ENCODE measurements at places on chromosomes 3 and 15.

- no peak for DNase-seq
These were observed 24.3 kb downstream of the VIPR1 start for GRCh38 chr3:42526616-42527367.

- DNase-seq: no peak
These were observed 16.9 kb downstream of the CCR4 start for GRCh38 chr3:32968166-32968919.

GRCh38 chr3:169020371-169020770 is 643.1 kb downstream of the MECOM start:
- DNase-seq: no peak

DNA sequence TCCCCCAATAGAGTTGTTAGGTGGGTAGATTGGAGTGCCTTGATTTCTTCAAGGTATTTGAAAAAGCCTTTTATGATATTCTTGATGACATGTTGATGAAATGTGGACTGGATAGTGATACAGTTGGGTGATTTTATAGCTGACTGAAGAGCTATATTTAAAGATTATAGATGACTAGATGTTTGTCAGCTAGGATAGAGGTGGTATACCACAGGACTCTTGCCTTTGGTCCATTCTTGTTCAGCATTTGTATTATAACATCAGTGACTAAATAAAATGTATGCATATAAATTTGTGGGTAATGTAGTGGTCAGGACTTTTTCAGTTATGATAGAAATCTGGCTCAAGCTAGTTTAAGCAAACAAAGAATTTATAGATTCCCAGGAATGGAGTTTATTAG is 143.9 kb downstream of the ZNF609 start:
- no peak for DNase-seq

DNA sequence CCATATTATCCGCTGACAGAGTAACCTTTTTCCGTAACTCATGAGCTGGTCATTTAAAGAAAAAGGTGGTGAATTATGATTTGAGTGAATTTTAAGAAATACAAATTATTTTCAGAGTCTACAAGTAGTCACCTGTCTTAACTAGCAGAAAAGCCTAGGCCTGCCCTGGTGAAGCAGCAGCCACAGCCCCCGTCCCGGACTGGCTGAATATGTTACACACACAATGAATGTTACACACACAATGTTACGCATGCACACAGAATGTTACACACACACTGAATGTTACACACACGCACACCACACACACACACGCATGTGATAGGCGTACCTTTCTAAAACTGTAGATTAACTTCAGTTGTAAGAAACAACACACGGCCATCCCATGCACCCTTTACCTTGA is 77.8 kb downstream of the VGLL4 start:
- no peak for DNase-seq

DNA sequence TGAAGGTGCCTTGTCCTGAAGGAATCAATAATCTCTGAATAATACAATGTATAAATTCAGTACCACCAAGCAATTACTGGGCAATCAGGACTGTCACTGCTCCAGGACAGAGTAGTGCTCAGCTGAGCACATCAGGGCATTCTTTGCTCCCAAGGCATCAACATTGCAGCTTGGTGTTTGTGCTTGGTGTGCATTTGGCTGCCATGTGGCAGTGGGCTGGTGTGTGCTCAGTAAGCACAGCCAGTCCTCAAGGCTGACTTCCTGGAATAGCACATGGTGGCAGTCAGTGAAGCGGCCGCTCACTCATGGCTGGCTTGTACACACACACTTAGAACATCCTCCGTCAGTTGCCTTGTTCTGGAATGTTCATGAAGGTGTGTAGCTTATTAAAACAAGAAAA is 217.0 kb downstream of the EPHB1 start:
- DNase-seq: no peak

- no peak for DNase-seq
These were observed 63.9 kb downstream of the PGPEP1L start for GRCh38 chr15:98943601-98944151.

GRCh38 chr3:138939561-138940241 is 7.2 kb downstream of the FOXL2 start:
- DNase-seq: no peak

DNA sequence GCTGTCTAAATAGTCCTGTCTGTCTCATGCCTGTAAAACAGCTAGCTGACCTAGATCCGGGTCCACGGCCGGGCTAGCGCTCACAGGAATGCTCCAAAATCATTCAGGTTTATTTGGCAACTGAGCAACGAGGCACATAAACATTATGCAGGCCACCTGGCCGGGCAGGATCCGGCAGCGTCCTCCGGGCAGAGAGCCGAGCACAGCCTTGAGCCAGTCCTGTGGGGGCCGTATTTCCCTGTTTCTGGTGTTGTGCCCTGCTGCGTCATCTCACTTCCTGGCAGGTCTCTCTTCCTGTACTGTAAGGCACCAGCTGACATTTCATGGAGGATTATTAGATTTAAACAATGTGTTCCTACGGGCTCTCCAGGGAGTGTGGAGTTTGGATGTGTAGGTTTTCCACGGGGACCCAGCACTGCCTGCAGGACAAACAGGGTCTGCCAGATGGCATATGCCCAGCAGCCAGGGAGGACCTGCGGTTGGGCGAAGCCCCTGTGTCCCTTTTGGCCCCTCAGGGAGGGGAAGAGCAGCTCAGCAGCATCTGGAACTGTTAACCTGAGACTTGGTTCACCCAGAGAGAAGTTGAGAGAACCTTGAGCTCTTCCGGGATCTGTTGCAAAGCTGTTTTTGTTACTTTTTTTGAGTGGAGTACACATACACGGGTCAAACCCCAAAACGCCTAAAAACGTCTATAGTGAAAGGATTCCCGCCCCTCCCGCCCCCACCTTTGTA is 16.6 kb upstream of the LRRK1 start:
- DNase-seq: no peak

DNA sequence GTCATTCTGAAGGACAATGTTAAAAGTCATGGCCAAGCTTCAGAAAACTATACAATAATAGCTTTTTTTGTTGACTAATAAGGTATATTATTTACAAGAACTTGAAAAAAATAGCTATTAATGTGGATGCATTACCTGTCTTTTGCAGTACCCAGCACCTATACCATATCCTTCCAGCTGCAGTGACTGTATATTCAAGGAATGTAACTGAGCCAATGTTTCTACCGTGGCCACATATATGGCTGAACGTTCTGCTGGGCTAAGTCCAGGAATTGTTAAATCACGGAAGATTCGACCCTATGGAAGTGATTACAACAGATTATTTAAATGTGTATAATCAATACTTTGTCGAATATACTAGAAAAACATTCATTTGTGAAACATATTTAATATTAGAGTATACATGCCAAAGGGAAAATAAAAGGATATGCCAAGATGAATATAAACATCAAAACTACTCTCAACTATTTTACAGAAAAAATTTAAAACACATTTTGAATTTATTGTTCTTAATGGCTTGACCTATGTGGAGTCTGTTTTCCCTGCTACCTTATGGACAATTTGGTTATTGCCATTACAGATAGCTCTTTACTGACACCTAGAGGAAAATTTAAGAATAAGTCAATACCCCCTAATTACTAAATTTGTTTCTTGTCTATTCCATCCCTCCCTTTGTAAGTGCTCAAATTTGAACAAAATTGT is 17.6 kb downstream of the ACAD11 start:
- no peak for DNase-seq

DNA sequence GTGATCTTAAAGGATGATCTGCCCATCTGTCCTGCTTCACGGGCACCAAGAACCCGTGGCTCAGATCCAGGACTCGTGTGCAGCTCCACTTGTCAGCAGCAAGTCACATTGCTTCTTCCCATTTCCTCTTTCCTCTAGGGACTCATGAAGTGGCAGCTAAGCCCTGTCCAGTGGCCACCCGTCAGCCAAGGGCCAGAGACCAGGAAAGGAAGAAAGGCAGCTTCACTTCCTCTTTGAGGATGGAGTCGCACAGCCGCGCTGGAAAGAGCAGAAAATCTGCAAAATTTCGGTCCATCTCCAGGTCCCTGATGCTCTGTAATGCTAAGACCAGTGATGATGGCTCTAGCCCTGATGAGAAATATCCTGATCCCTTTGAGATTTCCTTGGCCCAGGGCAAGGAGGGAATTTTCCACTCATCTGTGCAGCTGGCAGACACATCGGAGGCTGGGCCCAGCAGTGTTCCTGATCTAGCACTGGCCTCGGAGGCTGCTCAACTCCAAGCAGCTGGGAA is 28.5 kb downstream of the IL16 start:
- no peak for DNase-seq

DNA sequence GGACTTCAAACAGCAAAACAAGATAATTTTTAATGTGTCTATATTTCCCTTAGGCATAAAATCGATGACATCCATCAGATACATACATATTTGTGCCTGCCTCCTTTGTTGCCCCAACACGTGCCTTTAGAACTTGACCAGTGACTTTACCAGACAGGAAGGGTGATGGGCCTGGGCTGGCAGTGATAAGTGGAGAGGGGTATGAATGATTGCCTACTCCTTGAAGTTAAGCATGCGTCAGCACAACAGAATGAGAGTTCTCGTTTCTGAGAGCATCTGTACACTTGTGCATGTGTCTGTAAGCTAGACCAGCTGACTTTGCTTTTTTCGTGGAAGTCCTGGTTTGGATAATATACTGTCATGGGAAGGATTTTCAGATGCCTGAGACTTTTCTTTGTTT is 54.9 kb upstream of the COL6A6 start:
- no peak for DNase-seq

DNA sequence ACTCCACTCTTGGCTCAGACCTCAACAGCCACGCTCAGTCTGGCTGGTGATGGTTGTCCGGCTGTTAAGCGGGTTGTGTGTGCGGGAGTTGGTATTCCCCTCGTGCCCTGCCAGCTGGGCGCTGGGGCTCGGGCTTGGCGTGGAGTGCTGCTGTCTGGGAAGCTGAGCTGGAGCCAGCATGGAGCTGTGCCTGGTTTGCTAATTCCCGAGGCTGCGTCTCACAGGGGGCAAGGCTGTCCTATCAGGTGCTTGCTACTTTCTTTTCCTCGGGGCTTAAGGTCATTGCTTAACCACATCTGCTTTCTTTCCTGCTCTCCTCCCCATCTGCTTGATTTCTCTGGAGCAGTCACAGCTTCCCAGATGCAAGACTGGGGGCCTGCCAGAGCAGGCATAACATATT is 29.9 kb downstream of the PDIA5 start:
- no peak for DNase-seq

- no peak for DNase-seq
These were observed 168.0 kb downstream of the GMNC start for GRCh38 chr3:190694335-190695001.

DNA sequence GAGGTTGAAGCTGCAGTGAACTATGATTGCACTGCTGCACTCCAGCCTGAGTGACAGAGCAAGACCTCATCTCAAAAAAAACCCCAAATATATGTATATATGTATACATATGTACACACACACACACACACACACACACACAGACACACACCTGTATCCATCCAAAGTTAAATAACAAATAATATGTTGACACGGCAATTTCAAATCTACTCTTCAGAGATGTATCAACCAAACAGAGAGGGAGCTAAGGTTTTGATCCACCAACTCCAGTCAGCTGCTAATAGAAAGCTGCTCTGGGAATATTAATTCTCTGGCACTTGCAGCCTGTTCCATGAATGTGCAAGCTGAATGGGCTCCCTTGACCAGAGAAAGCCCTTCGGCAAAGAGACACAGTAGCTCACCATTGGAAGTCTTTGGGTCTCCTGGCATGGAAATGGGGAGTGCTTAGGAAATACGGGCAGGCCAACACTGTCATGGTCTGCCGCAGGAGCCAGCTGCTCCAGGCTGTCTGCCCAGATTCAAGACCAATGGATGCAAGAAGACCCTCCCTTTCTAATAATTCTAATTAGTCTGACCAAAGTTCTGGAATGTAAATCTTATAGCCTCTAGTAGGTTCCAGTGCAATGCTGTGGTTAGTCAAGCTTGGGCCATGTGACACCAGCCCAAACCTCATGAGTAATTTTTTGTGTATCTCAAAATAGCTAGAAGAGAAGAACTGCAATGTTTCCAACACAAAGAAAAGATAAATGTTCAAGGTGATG is 299.8 kb downstream of the KBTBD8 start:
- DNase-seq: no peak

- DNase-seq: no peak
These were observed 39.5 kb upstream of the IQSEC1 start for GRCh38 chr3:13112521-13113345.

GRCh38 chr3:414063-414462 is 217.5 kb downstream of the CHL1 start:
- no peak for DNase-seq

DNA sequence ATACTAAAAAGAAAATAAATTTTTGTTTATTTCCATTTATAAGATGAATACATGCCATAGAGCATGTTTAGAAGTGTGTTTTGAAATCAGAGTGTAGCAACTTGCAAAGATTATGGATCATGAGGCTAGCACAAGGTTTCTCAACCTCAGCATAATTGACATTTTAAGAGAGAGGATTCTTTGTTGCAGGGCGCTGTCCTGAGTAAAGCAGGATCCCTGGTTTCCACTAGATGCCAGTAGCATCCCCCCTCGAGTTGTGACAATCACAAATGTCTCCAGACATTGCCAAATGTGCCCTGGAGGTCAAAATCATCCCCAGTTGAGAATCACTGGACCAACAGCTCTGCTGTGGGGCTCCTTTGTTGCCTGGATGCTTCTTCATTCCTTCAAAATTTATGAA is 128.5 kb upstream of the RBMS3 start:
- DNase-seq: no peak

GRCh38 chr3:162729686-162730085 is 1233.1 kb downstream of the OTOL1 start:
- DNase-seq: no peak

GRCh38 chr15:89401631-89402517 is 67.2 kb upstream of the POLG start:
- no peak for DNase-seq

GRCh38 chr3:167798443-167798842 is 62.9 kb downstream of the SERPINI1 start:
- no peak for DNase-seq

DNA sequence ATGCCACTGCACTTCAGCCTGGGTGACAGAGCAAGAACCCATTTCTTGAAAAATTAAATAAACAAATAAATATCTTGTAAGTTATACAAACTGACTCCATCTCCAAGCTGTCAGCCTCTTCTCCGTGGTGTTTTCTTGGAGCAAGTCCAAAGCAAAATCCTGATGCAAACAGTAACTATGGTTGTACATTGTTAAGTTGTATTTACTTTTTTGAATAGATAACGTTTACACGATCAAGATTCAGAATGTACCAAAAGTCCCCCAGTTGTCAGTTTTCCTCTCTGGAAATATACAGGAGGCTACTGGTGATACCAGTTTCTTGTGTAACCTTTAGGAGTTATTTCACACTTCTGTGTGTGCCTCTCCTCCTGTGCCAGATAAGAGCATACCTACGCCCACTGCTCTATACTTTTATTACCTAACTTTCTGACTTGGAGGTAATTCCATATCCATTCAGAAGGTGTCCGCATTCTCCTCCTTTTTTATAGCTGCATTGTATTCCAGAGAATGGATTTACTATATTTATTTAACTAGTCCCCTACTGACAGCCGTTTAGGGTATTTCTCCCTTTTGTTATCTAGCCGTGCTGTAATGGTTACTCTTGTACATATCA is 14.2 kb downstream of the CMTM7 start:
- DNase-seq: no peak
